ENCODE measurements at places on chromosomes 3 and 15.
A peak's percentile ranks its signal among the peaks of the same experiment; 100 is the strongest.

DNA sequence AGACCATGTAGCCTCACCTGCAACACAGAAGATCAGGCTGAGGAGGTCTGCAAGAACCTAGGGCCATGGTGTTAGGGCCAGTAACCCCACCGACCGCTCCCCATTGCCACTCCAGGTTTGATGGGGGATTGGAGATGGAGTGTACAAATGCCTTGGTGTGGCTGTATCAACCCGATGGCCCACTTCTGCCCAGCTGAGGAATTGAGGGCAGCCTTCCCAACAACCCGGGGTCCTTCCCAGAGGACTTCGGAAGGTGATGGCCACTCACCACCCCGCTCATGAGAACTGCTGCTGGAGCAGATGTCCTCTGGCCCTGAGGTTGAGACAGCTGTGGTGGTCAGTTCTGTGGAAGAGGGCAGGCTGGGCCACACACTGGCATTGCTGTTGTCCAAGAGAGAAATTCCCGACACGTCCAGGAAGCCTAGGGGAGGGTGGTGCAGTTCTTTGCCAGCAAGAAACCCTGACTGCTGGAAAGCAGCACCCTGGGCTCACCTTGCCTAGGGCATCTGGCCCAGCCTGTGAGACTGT, 8.9 kb downstream of the GORASP1 start:
- DNase-seq = no peak

GRCh38 chr3:46349484-46350261, 4.2 kb upstream of the CCR2 start:
- DNase-seq = no peak

- DNase-seq = no peak
These were observed 73.4 kb downstream of the ULK4 start for GRCh38 chr3:41888368-41889076.

DNA sequence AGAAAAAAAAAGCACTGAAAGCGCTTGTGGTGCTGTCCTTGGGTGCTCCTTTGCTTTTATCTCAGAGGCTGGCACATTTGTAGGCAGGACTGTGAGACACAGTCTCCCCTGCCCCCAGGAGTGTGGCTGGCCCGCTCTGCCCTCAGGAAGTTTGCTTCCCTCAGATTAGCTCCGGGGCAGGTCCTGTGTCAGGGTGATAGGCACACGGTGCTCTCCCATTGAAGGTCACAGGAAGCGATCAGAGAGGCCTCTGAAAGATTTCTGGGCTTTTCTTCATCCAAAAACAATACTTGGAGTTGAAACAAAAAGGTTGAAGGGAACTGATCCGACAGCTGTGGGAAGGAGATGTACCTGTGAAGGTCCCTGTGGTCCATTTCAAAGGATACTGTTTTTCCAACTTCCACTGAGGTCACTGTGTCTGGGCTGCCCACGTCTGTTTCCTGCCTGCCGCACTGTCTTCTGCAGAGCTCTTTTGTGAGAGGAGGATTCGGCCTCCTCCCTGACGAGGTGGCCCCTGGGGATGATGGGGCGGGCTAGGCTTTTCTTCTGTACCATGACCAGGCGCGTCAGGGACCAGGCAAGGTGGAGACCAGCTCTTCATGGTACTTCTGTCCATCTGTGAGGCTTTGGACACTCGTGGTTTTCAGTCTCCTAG, 330.5 kb upstream of the CTDSPL start:
- DNase-seq = no peak

DNA sequence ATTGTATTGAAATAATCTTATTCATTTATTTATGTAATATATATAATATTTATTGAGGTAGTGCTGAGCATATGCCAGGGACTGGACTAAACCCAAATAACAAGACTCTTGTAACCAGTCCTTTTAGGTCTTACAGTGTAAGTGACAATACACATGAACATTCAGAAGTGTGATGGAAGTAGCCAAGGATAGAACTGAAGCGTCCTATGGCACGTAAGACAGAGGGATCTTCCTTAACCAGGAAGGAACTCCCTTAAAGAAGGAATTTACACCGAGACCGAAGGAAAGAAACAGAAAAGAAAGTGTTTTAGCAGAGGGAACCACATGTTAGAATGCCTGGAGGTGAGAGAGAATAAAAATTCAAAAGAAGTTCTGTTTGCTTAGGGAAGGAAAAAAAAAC, 23.6 kb upstream of the CLDN1 start:
- peak; percentile 73 for DNase-seq

DNA sequence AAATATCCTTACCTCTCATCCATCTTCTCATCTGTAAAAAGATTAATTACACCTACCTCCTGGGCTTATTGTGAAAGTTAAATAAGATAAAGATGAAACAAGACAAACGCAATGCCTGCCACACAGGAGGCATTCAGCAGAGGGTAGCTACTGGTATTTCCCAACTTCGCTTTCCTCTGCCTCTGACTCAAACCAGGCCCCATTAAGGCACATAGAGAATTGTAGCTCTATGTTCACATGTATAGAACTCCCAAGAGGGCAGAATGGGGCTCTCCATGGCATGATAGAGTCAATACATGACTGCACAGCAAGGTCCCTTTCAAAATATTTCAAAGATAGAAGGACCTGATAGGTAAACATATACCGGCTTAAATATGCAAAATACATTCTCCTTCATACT, 1.4 kb downstream of the LYSMD2 start:
- no peak for DNase-seq

DNA sequence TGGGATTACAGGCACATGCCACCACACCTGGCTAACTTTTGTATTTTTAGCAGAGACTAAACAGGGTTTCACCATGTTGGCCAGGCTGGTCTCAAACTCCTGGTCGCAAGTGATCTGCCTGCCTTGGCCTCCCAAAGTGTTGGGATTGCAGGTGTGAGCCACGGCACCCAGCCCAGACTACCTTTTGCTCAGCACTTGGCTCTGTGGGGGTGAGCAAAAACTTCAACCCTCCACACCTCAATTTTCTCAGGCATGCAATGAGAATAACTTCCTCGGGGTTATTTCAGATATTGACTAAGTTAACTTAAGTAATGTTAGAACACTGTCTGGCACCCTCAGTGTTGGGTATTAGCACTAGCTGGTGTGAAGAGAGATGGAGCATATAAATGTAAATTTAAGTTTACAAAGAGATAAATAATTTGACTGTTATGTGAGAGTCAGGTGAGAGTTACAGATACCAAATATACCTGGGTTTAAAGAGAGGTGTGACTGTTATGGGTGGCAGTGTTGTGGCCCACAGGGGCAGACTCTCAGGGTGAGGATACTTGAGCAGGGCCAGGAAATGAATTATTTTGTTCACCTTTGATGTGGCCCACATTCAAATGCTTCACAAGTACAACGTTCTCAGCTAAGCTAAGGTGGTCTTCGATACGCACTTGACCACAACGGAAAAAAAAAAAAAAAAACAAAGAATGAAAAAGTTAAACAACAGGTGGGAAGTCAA, 29.0 kb downstream of the CPOX start:
- no peak for DNase-seq

GRCh38 chr3:46935168-46935858, 41.2 kb downstream of the CCDC12 start:
- DNase-seq = peak; percentile 70
